ENCODE measurements at places on chromosomes 16 and 17.

- no peak for DNase-seq
Measured at GRCh38 chr16:81453091-81453728, 8.6 kb downstream of the CMIP start.

- DNase-seq, result no peak
Measured at GRCh38 chr16:9922441-9922840, 259.8 kb downstream of the GRIN2A start.

- no peak for DNase-seq
Measured at GRCh38 chr17:76421044-76421407, 31.9 kb downstream of the UBE2O start.

GRCh38 chr17:63150490-63150889 lies 184.5 kb downstream of the TANC2 start:
- DNase-seq, result no peak

- no peak for DNase-seq
Measured at GRCh38 chr16:4572715-4573114, 16.6 kb downstream of the C16orf96 start.

DNA sequence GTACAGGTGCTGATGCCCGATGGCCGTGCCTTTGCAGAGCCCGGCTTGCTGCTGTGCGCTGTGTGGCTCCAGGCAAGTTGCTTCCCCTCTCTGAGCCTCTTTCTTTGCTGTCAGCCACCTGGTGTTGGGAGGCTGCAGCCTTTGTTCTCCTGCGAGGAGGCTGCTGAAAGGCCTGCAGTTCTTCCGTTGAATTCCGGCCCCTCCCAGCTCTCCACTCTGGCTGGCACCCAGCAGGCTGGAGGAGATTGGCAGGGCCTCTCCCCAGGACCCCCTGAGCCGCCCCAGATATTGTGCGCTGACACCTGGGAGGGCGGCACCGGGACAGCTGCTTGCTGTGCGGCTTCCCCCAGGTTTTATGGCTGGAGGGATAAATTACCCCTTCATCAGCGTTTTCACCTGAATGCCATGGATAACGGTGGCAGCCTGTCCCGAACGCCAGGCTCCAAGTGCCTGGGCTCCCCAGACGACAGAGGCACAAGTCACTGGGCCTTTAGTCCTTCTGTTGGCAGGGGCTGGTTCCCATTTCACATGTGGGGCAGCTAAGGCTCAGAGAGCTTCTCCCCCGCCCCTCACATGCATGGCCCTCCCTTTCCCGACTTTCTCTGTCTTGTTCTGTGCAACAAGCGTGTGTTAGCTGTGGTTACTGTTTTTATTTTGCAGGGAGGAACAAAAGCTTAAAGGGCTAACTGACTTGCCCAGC lies 35.1 kb upstream of the GSE1 start:
- DNase-seq, result no peak

All from stimulated activated CD8-positive, alpha-beta memory T cell treated with anti-CD3 and anti-CD28 coated beads, Interleukin-2, amount 100 ng/mL, for 48 hours (primary cell).